ENCODE measurements at places on chromosomes 6 and 20.

DNA sequence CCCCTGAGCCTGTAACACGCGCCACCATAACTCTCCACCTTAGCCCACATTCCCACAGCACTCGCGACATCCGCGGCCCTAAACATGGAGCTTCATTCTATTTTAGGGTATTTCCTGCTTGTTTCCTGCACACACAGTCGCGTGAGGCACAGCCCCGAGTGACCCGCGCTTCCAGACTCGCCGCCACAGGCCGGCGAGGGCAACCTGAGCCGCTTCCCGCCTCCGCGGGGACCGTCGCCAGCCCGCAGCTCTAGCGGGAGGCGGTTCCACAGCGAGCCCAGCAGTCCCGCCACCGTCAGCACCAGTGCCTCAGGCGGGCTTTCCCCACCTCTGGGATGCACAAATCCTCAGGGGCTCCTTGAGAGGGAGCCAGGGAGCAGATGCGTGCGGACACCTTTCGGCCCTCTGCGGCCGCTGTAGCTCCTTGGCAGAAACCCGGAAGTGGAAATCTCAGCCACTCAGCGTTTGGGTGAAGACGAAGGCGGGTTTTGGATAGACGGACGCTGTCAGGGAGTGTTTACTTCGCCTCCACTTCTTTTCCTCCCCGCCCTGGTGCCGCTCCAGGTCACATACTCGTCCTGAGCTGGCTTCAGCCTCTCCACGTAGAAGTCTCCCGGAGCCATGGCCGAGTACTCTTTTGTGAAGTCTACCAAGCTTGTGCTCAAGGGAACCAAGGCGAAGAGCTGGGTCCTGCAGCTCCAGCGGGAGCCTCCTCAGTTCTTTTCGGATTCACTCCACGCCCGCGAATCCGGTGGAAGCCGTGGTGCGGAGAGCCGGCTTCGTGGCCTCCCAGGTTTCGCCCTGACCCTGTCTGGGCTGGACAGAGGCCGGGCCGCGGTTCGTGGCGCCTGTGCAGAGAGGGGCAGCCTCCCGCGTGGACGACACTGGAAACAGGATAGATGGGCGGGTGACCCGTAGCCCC lies 2177.4 kb upstream of the DEFB115 start:
- no peak for DNase-seq

GRCh38 chr6:136639702-136640101 lies 89.5 kb upstream of the MAP7 start:
- DNase-seq: no peak

GRCh38 chr20:10185741-10186558 lies 32.7 kb upstream of the SNAP25 start:
- no peak for DNase-seq

GRCh38 chr6:1281746-1282145 lies 30.2 kb upstream of the FOXQ1 start:
- DNase-seq: no peak

DNA sequence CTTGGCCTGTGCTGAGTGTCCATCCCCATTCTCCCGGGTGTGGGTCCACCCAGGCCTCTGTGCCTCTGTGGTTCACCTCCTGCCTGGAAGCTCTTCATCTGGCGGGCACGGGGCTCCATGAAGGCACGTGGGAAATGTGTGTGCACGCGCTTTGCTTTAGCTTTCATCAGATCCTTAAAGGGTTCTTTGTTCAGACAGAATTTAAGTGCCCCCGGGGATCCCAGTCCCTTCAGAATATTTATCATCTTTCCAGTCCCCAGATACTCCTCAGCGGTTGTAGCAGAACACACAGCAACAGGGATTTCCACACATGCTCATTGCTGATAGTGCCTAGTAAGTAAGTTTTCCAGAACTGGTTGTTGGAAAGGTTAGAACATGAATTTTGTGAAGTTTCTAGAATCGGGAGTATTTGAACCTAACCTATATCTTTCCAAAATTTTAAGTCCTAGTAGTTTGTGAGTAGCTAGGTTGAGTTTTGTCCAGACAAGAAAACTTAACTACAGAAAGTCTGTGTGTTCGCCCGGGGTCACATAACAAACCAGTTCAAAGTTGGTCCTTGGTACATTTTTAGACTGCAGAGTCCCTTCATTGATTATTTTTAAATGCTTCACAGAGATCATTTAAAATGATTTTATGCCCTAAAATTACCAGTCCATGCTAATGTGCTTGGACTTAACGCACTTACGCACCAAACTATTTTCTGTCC lies 67.7 kb downstream of the RPP40 start:
- DNase-seq: no peak

DNA sequence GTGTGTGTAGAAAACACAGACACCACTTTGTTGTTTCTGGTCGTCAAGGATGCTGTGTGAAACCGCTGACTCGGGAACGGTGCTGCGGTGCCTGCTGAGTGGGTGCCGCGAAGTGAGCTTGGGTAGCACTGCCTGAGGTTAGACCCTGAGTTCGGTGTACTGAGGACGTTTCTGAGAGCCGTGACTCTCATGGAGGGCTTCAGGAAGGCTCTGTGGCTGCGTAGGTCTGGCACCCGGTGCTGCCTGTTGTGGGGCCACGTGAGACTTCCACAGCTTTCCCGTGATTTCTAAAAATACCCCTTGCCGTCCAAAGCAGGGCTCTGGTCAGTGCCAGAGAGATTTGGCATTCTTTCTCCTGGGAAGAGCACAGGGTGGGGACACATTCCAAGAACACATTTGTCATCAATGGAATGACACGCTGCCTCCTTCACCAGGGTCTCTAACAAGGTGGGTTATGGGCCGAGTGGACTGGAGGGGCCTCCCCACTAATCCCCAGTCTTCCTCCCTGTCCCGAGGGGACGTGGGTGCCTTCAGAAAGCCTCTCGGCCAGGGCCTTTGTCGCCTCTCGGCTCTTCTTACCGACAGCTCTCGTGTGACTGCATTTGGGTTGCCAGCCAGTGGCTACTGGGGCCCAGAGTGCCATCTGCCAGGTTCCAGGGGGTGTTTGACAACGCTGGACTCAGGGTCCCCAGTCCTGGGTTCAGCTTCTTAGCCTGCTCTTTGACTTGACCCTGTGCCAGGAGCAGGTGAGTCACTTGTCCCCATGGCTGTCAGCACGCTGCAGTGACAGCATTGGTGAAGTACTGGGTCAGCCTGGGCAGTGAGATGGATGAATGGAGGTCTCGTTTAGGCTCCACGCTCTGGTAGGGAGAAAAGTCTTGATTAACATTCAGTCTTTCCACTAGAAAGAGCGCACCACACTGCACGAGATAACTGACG lies 62.2 kb downstream of the SYNJ2 start:
- no peak for DNase-seq

GRCh38 chr20:8361006-8361652 lies 229.1 kb downstream of the PLCB1 start:
- DNase-seq: no peak

DNA sequence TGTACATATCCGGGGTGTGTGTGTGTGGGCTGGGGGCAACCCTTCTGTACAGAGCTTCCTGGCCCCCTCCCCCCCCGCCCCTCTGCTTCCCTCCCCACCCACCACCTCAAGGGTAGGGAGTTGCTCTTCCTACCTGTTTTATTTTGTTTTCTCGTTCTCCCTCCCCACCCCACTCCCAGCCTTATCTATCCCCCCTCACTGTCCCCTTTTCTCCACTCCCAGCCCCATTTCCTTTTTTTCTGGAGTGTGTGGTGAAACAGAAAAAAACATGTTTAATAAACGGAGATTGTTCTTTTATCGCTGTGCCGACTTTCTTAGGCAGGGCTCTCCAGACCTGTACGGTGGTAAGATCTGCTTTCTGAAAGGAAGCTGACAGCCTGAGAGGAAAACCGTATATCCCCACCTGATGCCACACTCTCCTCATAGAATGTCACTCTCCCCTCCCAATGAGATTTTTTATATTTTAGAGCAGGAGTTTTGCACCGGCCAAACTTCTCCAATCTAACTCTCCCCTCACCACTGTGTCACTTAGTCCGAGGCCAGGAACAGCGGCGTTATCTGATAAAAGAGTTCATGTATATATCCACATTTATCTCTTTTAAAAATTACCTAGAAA lies 875 bp upstream of the ZBTB9 start:
- DNase-seq: no peak
